ENCODE measurements at places on chromosomes 16 and 17.

GRCh38 chr17:78147315-78147998 lies 1.3 kb downstream of the C17orf99 start:
- no peaks in the 10 kb centered on the region for H3K27me3 ChIP-seq
- H3K36me3 ChIP-seq, result peaks cover 2% of the 10 kb centered on the region
- no peak overlapping the region for H3K4me3 ChIP-seq
- peaks cover 8% of the 10 kb centered on the region for H3K4me1 ChIP-seq

DNA sequence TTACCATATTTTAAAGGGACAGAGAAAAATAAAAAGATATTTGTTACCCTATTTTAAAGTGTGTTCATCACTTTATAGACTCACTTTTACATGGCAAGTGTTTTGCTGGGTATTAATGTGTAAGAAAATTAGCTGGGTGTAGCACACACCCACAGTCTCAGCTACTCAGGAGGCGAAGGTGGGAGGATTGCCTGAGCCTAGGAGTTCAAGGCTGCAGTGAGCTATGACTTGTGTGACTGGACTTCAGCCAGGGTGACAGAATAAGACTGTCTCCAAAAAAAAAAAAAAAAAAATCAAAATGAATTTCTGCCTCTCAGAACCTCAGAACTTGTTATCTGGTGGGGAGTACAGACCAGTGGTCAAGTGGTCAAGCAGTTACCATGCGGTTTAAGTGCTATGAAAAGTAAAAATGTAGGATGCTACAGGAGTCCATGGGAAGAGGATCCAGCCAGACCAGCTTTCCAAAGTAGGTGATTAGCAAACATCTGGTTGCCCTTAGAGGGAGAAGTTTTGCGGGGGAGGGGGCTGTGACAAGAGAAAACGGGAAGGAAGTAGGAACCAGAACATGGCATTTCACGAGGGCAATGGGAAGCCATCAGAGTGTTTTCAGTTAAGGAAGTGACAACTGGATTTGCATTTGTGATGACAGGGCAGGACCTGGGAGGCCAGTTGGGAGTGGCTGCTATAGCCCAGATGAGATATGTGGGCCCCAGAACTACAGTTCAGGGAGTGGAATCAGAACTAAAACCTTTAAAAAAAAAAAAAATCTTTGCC lies 13.9 kb downstream of the CNEP1R1 start:
- H3K4me3 ChIP-seq, result no peak overlapping the region
- peaks cover 8% of the 10 kb centered on the region for H3K36me3 ChIP-seq
- H3K27me3 ChIP-seq, result no peaks in the 10 kb centered on the region

- H3K36me3 ChIP-seq, result peaks cover 46% of the 10 kb centered on the region
- no peaks in the 10 kb centered on the region for H3K27me3 ChIP-seq
- H3K4me3 ChIP-seq, result no peak overlapping the region
- no peak for DNase-seq
- no peak overlapping the region for H3K27ac ChIP-seq
- H3K4me1 ChIP-seq, result peaks cover 53% of the 10 kb centered on the region
Measured at GRCh38 chr16:11700264-11701029, 32.2 kb downstream of the SNN start.

- H3K4me3 ChIP-seq, result no peak overlapping the region
- DNase-seq, result no peak
- no peaks in the 10 kb centered on the region for H3K27me3 ChIP-seq
- no peaks in the 10 kb centered on the region for H3K36me3 ChIP-seq
Measured at GRCh38 chr16:66668777-66669444, 27.6 kb downstream of the CMTM4 start.

GRCh38 chr16:65125322-65125721 lies 3.5 kb upstream of the CDH11 start:
- H3K27ac ChIP-seq, result no peak overlapping the region
- no peak overlapping the region for H3K4me3 ChIP-seq
- no peak for DNase-seq
- H3K36me3 ChIP-seq, result no peaks in the 10 kb centered on the region

- H3K27me3 ChIP-seq, result no peaks in the 10 kb centered on the region
- H3K36me3 ChIP-seq, result no peaks in the 10 kb centered on the region
- DNase-seq, result no peak
- no peak overlapping the region for H3K4me3 ChIP-seq
- no peak overlapping the region for H3K27ac ChIP-seq
- no peaks in the 10 kb centered on the region for H3K4me1 ChIP-seq
Measured at GRCh38 chr17:71068408-71068750, 899.0 kb downstream of the KCNJ2 start.

All from activated CD4-positive, alpha-beta memory T cell treated with anti-CD3 and anti-CD28 coated beads for 36 hours (primary cell).